Keratinocyte (primary cell): ENCODE measurements at places on chromosomes 12 and 14.

DNA sequence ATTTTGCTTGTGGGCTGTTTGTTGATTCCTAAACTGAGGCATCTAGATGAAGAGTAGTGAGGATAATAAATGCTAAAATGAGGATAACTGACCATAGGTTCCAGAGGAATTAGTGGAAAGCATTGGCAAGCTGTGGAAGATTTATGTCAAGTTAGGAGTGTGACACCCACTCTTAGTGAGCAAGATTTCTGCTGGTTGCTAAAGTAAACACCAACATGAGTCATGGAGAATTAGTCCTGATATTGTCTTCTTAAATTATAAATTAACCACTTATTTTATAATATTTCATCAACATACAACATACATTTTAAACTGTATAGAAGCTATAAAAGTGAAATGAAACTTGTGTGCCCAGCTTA, 328.2 kb downstream of the RPL10L start:
- no peak for DNase-seq

DNA sequence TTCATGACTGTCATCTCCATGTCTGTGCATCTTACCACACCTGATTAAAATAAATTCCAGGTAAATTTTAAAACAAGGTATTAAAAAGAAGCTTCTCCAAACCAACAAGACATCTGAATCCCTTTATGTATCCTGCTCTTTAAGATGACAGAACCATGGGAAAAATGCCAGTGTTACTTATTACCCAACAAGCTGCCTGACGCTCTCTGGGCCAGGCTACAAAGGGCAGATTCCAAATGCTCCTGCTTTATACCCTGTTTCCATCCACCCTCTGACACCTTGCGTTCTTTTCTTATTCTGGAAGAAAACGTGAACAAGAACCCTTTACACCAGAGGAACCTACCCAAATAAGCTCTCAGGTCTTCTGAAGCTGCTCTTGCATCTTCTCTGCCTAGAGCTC, 70.7 kb downstream of the SLC8A3 start:
- no peak for DNase-seq

GRCh38 chr14:22566845-22567244, 22.2 kb downstream of the DAD1 start:
- no peak for DNase-seq

DNA sequence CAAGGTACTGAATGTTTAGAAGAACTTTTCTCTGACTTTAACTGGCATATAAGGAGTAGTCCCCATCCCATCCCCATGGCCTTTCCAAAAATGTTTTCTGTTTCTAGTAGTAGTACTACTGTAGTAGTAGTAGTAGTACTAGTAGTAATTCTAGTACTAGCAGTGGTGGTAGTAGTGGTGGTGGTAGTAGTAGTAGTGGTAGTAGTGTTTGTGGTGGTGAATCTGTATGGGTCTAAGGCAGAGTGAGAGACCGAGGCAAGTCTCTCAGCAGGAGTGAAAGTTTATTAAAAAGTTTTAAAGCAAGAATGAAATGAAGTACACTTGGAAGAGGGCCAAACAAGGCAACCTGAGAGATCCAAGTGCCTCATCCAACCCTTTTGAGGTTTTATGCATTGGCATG, 58.6 kb downstream of the FOXN4 start:
- DNase-seq: no peak

GRCh38 chr12:111434680-111435338, 29.1 kb downstream of the SH2B3 start:
- no peak for DNase-seq
